ENCODE measurements at places on chromosomes 1 and 21.

DNA sequence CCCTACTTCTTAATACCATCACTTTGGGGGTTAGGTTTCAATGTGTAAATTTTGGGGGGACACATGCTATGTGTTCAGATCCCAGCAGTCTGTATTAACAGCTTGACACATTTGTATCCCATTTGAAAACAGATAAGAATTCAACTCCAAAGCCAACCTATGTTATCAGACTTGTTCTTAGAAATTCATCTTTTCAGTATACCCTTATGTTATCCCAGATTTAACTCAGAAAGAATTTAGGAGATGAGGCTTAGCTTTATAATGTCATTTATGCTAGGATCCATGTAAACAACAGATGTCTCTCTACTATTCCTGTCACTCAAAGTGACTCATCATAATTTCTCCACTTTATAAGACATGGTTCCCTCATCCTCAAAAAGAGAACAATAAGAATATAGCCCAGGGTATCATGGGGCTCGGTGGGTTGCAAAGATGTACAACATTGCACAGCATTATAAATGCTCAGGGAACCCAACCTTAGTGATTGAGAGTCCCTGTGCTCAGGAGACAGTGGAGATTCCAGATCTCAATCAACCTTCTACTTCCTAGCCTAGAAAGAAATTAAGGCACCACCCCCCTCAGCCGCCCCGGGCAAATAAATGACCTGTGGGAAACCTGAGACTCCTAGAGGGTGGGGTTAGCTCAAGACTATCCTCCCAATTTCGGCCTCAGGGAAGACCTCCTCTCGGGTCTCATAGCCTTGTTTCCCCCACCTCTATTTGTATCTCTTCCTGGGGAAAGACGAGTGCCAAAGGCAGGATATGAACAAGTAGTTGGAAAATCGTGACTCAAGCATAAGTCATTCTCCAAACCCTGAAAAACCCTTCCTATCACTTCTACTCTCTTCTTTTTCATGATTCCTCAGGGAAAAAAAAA is 265.1 kb upstream of the CAMK1G start:
- H3K27me3 ChIP-seq: no peaks in the 10 kb centered on the region
- H3K4me3 ChIP-seq: no peak overlapping the region
- no peaks in the 10 kb centered on the region for H3K4me1 ChIP-seq

DNA sequence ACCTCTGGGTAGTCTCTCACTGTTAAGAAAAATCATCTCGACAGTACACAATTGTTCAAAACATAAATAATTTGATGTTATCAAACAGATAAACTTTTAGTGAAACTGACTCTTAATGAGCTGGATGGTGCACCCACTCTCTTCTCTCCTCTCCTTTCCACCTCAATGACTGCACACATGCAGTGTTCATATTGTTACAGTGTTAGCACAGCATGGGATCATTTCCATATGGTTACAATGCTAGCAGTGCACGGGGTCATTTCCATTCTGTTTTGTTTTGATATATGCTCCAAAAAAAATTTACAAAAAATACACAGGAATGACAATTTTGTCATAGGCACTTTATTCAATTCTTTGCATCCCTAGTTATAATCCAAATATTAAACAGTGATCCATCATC is 26.4 kb upstream of the RNF187 start:
- peaks cover 43% of the 10 kb centered on the region for H3K4me1 ChIP-seq
- DNase-seq: no peak
- no peak overlapping the region for H3K4me3 ChIP-seq

DNA sequence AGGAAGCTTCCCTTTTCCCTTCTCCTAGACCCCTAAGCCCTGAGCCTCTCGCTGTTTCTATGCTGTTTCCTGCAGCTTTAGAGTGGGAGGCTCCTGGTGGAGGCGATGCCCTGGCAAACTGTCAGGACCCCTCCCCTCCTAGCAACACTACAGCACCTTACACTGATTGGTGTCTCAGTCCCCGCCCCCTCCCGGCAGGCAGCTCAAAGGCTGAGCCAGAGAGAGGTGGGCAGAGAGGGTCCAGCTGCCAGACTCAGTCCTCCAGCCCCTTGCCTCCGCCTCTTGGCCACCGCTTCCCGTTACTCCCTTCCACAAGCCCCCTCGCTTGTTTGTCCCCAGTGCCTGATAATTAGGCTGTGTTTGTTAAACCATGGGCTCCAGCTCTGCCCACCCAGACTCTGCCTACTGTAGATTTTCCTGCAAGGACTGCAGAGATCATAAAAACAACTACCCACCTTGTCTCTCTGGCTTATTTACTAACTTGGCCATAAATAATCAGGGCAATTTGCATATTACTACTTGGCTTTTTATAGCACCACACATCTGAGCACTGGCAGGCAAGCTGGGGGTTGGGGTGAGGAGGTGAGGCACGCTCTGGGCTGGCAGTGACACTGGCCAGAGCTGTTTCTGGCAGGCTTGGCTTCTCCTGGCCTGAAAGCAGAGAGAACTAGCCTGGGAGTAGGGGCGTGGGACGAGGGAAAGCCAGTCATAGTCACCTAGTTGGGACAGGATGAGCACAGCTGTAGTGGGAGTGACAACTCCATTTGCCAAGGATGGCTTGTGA is 107.5 kb downstream of the CSMD2 start:
- H3K36me3 ChIP-seq: no peaks in the 10 kb centered on the region
- no peaks in the 10 kb centered on the region for H3K27me3 ChIP-seq
- H3K27ac ChIP-seq: no peak overlapping the region
- DNase-seq: no peak

DNA sequence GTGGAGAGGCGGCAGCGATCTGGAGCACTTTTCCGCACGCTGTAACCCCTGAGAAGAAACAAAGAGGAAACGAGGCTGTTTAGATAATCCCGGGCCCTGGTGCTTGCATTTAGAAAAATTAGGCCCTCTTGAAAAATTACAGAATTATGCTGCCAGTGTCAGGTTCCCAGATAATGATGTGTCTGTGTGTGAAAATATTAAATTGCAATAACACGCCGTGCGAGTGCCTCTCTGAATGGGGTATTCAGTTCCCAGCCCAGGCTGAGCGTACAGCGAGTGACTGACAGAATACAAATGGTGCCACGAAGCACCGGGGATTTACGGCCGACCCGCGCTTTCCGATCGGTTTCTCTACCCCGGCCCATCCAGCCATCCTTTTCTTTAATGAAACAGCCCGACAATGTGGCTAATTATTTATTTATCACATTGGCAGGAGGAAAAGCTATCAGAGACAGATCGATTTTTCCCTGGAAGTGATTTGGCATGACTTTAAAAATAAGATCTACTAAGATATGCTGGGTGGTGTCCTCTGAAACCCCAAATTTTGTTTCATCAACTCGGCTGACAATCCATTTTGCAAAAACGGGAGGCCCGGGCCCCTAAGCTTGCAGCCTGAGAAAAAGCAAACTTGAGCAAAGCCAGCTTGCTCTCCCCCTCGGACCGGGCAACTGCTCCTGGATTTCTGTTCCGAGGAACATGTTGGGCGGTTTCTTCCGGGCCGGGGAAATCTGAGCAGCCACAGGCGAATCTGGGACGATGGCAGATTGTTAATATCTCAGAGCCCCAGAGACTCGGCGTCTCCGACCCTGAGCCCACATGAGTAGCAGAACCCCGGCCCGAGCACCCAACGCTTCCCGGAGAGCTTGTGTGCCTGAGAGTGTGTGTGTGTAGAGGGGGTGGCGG is 11.3 kb downstream of the PRDM16 start:
- H3K27me3 ChIP-seq: no peaks in the 10 kb centered on the region
- DNase-seq: no peak
- no peaks in the 10 kb centered on the region for H3K36me3 ChIP-seq
- H3K4me1 ChIP-seq: no peaks in the 10 kb centered on the region
- no peak overlapping the region for H3K27ac ChIP-seq

- no peaks in the 10 kb centered on the region for H3K4me1 ChIP-seq
- H3K36me3 ChIP-seq: no peaks in the 10 kb centered on the region
- no peak overlapping the region for H3K4me3 ChIP-seq
Measured at GRCh38 chr1:230037261-230037660, 29.8 kb upstream of the GALNT2 start.

GRCh38 chr1:97505816-97506215 is 415.0 kb downstream of the DPYD start:
- DNase-seq: no peak
- H3K27me3 ChIP-seq: no peaks in the 10 kb centered on the region
- no peak overlapping the region for H3K4me3 ChIP-seq
- H3K4me1 ChIP-seq: no peaks in the 10 kb centered on the region

- H3K27ac ChIP-seq: peak overlapping the region; percentile 49
- H3K36me3 ChIP-seq: no peaks in the 10 kb centered on the region
- no peak overlapping the region for H3K4me3 ChIP-seq
- H3K27me3 ChIP-seq: no peaks in the 10 kb centered on the region
Measured at GRCh38 chr1:218467101-218468072, 122.3 kb downstream of the TGFB2 start.

DNA sequence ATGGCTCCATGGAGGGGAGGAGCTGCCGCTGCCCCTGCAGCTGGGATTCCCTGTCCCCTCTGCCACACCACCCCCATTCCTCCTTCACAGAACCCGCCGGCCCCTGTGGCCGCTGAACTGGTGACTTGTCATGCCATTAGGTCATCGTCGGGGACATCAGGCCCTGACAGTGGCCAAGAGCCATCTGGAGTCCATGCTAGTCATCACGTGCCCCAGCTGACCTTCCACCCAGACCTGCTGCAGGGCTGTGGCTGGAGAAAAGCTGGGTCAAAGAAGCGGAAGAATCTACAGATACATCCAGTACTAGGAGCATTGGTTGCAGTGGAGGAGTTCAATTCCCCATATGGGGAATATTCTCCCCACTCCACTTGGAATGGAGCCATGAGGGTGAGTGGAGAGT is 78.1 kb downstream of the KCNJ15 start:
- H3K4me1 ChIP-seq: no peaks in the 10 kb centered on the region
- DNase-seq: no peak
- H3K27me3 ChIP-seq: no peaks in the 10 kb centered on the region
- H3K27ac ChIP-seq: no peak overlapping the region

- H3K4me1 ChIP-seq: peaks cover 30% of the 10 kb centered on the region
- DNase-seq: no peak
- peak overlapping the region; percentile 89 for H3K27ac ChIP-seq
Measured at GRCh38 chr1:44631333-44631646, 43.0 kb downstream of the TMEM53 start.

DNA sequence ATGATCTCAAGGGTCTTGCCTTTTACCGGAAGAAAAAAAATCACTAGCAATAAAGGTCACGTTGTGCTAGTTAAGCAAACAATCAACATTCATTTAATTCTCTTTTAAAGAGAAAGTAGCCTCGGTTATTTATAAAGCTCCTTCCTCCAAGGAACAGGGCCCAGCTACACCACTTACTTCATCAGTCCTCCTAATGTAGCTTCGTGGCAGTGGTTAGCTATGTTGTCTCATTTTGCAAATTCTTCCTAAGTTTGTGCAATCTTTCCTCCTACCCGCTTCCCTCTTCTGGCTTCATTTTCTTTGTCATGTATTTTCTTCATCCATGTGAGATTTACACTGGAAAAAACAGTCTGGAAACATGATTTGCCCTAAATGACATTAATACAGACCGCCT is 554.2 kb downstream of the NUF2 start:
- no peak overlapping the region for H3K4me3 ChIP-seq
- no peaks in the 10 kb centered on the region for H3K36me3 ChIP-seq
- peaks cover 24% of the 10 kb centered on the region for H3K4me1 ChIP-seq
- H3K27me3 ChIP-seq: no peaks in the 10 kb centered on the region
- H3K27ac ChIP-seq: peak overlapping the region; percentile 51
- DNase-seq: no peak

DNA sequence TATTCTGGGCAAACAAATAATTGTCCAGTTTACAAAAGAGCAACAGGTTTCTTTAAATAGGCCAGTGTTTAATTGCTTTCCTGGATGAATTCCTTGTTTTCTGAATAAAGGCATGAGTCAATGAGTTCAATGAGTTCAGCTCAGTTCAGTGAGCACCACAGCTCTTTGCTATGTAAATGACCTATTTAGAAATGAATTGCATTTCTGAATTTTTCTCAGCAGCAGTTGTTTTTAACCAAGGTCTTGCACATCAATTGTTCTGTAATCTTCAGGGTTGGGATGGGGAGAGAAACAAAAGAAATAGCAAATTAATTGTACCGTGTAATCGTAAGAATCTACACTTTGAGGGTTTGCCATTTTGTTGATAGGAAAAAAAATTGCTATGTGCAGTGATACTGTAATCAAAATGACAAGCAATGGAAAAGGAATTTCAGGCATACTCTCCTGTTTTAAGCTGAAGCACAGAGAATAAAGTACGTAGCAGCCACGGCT is 45.7 kb downstream of the MIS18A start:
- H3K27me3 ChIP-seq: no peaks in the 10 kb centered on the region
- H3K27ac ChIP-seq: no peak overlapping the region
- H3K4me3 ChIP-seq: no peak overlapping the region

DNA sequence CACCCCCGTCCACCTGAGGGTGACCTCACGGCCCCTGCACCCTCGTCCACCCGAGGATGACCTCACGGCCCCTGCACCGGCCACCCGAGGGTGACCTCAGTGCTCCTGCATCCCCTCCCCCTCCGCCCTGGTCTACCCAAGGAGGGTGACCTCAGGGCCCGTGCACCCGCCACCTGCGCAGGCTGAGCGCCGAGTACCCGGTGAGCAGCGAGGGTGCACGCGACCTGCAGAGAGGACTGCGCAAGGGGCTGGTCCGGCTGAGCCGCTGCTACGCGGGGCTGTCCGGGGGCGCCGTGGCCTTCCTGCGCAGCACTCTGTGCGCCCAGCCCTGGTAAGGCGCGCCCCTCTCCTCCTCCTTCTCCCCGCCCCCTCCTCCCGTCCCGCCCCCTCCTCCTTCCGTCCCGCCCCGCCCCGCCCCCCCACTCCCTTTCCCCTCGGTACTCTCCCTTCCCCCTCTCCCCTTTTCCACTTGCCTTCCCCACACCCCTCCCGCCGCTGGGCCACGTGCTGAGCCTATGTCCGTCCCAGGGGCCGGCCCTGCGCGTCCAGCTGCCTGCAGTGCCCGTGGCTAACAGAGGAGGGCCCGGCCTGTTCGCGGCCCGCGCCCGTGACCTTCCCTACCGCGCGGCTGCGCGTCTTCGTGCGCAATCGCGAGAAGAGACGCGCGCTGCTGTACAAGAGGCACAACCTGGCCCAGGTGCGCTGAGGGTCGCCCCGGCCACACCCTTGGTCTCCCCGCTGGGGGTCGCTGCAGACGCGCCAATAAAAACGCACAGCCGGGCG is 28.4 kb downstream of the TRIM11 start:
- H3K4me3 ChIP-seq: peak overlapping the region; percentile 62
- H3K36me3 ChIP-seq: no peaks in the 10 kb centered on the region
- no peak for DNase-seq
- H3K4me1 ChIP-seq: peaks cover 25% of the 10 kb centered on the region

DNA sequence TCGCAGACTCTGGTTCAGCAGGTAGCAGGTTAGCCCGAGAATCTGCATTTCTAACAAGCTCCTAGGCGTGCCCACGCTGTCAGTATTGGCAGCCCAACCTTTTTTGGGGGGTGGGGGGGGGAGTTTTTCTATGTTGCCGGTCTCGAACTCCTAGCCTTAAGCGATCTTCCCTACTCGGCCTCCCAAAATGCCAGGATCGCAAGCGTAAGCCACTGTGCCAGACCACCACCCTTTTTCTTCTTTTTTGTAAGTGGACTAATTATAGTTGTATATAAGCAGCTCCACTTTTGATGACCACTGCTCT is 480 bp upstream of the MIS18A start:
- H3K4me3 ChIP-seq: peak overlapping the region; percentile 73
- DNase-seq: no peak
- H3K36me3 ChIP-seq: peaks cover 6% of the 10 kb centered on the region
- peaks cover 23% of the 10 kb centered on the region for H3K4me1 ChIP-seq
- H3K27me3 ChIP-seq: no peaks in the 10 kb centered on the region
- peak overlapping the region; percentile 75 for H3K27ac ChIP-seq

- DNase-seq: peak; percentile 42
Measured at GRCh38 chr1:230798491-230798890, 51.3 kb downstream of the CAPN9 start.

GRCh38 chr1:230825761-230826160 is 42.6 kb downstream of the C1orf198 start:
- H3K4me1 ChIP-seq: peaks cover 56% of the 10 kb centered on the region
- no peak for DNase-seq
- H3K4me3 ChIP-seq: no peak overlapping the region
- no peaks in the 10 kb centered on the region for H3K27me3 ChIP-seq
- no peaks in the 10 kb centered on the region for H3K36me3 ChIP-seq
- peak overlapping the region; percentile 81 for H3K27ac ChIP-seq

All from vagina (tissue), 2 donors.